ENCODE measurements at places on chromosomes 2 and 18.

- DNase-seq: peak; percentile 79
Measured at GRCh38 chr2:204673877-204674276, 128.6 kb downstream of the PARD3B start.

DNA sequence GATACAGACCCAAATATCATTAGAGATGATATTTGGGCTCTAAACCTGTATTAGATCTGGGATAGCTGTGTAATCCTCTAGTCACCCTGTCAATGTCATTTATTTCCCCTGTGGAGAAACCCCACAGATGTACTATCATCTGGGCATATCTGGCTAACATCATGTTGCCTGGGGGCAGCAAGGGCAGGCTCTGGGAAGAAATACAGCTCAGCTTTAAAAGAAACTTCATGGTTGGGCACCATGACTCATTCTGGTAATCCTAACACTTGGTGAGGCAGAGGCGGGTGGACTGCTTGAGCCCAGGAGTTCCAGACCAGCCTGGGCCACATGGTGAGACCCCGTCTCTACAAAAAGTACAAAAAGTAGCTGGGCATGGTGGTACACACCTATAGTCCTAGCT is 282.5 kb downstream of the SLC8A1 start:
- DNase-seq: peak; percentile 48

GRCh38 chr2:111186933-111187332 is 66.2 kb downstream of the BCL2L11 start:
- DNase-seq: no peak

GRCh38 chr2:15941481-15941850 is 1.1 kb downstream of the MYCN start:
- DNase-seq: no peak

GRCh38 chr2:104847586-104848160 is 6.2 kb upstream of the POU3F3 start:
- DNase-seq: no peak

DNA sequence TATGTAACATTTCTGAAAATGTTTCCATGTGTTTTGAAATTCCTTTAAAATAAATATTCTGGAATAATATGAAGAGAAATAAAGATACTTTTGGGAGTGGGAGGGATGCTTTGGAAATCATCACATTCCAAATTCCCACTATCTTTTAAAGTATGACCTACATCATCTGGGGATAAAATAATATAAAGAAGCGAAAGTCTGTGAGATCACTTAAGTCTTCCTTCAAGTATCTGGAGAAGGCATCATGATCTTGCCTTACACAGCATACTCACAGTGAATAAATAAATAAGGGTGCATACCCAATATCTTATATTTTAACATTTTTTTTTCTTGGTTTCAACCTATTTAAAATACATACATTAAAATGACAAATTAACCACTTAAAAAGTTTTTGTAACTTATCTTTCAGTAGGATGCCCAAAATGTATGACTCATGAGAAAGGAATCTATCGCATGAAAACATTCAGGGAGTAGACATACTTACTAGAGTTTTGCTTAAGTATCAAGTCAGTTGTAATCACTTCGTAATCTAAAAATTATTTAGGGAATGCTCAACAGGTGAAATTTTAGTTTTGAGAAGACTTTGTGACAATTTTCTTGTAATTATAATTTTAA is 248.3 kb upstream of the COL3A1 start:
- DNase-seq: peak; percentile 81

Measured in fibroblast of skin of back (primary cell).